ENCODE measurements at places on chromosomes 3 and 15.

- peak; percentile 39 for DNase-seq
Measured at GRCh38 chr3:51620543-51620942, 50.5 kb upstream of the TEX264 start.

GRCh38 chr3:61780455-61781228 lies 219.3 kb downstream of the PTPRG start:
- no peak for DNase-seq

DNA sequence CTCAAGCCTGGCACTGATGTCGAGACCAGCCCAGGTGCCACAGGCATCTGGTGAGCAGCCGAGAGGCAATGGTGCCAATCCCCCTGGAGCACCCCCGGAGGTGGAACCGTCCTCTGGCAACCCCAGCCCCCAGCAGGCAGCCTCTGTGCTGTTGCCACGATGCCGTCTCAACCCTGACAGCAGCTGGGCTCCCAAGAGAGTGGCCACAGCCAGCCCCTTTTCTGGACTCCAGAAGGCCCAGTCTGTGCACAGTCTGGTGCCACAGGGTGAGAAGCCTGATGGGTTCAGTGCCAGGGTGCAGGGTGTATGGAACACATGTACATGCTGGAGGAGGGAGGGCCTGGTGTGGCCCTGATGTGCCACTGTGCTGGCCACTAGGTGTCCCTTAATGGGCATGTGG lies 4.9 kb upstream of the JMJD7 start:
- DNase-seq: no peak

DNA sequence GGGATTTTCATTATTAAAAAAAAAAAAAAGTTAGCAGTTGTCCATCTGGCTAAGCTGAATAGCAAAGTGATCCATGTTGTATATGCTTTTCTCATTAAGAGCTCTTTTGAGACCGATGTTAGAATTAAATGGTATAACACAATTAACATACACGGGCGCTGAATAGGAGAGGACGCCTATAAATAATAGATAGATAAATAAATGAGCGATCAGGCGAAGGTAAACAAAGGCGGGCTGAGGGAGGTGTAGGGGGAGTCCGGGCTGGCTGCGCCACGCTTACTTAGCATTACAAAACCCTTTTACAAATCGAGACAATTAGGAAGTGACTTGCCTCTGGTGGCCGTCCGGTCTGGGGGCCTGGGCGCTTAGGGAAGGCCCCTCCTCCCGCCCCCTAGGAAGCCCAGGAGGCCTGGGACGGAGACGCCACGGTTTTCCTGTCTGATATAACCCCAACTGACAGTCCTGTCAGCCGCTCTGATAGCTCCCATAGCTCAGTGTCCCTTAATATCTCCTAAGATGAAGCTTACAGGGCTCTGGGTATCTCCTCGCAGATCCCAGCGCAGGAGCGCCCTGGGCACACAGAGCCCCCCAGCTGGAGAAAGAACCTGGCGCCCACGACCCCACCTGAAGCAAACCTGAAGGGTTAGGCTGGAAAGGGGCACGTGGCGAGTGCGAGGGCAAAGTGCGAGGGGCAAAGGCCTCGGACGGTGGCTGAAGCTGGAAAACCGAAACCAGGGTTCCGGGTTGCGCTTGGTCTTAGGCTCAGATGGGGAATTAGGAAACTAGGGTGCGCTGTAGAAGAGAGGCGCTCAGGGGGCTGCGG lies 3.6 kb downstream of the SOX14 start:
- DNase-seq: no peak

- DNase-seq: peak; percentile 68
Measured at GRCh38 chr3:8371960-8372463, 129.6 kb upstream of the LMCD1 start.

- no peak for DNase-seq
Measured at GRCh38 chr15:26191193-26191592, 328.1 kb upstream of the ATP10A start.

GRCh38 chr3:195110647-195111318 lies 160.2 kb downstream of the XXYLT1 start:
- peak; percentile 81 for DNase-seq

- DNase-seq: peak; percentile 48
Measured at GRCh38 chr3:57949785-57950615, 58.2 kb upstream of the FLNB start.

GRCh38 chr3:65439641-65440284 lies 599.0 kb downstream of the MAGI1 start:
- DNase-seq: peak; percentile 33

DNA sequence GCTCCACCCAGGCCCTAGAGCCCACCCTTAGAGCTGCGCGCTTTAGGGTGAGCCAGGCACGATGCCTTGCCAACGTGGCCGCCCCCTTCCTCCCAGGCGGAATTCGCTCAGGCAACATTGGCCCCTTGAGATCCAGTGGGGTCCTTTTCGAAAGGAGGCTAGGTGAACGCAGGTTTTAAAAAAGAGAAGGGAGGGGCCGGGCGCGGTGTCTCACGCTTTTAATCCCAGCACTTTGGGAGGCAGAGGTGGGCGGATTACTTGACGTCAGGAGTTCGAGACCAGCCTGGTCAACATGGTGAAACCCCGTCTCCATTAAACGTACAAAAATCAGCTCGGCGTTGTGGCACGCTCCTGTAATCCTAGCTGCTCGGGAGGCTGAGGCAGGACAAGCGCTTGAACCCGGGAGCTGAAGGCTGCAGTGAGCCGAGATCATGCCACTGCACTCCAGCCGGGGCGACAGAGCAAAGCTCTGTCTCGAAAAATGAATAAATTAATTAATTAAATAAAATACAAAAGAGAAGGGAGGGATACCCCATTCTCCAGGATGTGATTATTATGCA lies 984 bp upstream of the RPP25 start:
- no peak for DNase-seq

- no peak for DNase-seq
Measured at GRCh38 chr3:143658861-143659260, 189.4 kb downstream of the SLC9A9 start.

DNA sequence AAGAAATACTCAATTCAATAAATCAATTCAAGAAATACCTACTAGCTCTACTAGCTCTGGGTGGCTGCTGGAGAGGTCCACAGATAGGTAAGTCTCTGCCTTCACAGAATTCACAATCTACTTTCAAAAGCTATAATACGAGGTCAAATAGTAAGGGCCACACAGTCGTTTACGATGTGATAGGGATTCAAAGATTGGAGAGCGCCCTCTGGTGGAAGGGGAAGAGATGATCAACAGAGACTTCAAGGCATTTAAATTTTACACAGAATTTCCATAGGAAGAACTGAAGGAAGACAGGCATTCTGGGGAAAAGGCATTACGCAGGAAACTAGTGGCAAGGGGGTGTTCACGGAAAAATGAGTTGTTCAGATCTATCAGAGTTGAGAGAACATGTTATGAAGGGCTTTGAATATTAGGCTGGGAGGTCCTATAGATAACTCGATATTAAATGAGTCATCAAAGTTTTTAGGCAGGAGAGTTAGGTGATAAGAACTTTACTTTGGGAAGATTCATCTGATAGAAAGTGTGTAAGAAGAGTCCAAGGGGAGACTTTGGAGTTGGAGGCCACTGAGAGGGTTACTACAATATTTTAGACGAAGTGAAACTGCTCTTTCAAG lies 128.8 kb downstream of the FRMD5 start:
- DNase-seq: peak; percentile 89

GRCh38 chr15:50978580-50978979 lies 70.1 kb downstream of the AP4E1 start:
- no peak for DNase-seq

DNA sequence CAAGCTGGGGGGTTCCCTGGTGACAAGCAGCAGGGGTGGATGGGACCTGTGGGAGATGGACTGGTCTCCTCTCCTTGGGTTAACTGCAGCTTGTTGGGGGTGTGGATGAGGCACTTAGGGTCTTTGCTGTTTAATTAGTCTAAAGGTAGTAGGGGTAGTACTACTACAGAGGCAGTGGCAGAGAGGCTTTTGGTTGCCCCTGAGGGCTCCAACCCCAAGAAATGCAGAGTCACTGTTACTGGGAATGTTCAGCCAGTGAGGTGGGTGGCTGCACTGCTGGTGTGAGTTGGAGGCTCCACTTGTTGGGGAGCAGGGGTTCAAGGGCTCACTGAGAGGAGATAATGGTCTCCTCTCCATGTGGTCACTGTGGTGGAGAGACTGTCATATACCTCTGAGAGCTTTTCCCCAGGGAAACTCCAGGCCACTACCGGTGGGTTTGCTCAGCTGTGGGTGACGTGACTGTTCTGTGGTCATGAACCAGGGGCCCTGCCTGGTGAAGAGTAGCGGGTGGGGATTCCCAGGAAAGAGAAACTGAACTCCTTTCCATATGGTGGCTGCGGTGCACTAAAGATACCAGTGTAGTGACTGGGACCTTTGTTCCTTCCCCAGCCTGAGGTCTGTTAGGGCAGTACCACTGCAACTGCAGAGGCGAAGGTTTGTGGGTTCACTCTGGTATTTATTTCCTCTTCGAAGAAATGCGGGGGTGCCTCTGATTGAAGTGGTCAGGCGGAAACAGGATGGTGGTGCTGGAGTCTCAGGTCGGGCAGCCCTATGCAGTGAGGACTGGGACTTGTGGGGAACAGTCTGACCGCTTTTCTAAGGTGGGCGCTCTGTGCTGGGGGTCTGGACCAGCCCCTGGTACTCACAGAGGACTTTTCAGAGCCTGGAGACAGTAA lies 68.9 kb upstream of the TNFSF10 start:
- peak; percentile 76 for DNase-seq

DNA sequence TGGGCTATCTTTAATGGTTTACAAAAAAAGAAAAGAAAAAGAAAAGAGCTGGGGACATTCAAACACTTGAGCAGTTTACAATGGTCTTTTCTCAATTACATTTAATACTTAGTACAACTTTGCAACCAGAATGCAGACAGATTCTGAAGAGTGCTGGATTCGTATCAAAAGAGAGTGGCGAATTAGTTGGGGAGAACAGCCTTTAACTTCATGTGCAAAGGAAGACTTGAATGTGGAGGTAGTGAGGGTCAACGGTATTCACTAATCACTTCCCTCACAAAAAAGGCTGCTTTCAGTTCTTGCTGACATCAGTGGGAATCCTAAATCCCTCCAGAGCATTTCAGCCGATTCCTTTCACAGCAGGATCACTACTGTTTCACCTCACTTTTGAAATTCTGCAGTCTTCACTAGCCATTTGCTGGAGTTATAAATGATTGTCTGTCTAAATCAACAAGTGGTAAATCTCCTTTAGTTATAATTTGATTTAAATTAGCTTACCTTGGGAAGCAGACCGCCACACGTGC lies 323.0 kb upstream of the SEMA6D start:
- DNase-seq: no peak

DNA sequence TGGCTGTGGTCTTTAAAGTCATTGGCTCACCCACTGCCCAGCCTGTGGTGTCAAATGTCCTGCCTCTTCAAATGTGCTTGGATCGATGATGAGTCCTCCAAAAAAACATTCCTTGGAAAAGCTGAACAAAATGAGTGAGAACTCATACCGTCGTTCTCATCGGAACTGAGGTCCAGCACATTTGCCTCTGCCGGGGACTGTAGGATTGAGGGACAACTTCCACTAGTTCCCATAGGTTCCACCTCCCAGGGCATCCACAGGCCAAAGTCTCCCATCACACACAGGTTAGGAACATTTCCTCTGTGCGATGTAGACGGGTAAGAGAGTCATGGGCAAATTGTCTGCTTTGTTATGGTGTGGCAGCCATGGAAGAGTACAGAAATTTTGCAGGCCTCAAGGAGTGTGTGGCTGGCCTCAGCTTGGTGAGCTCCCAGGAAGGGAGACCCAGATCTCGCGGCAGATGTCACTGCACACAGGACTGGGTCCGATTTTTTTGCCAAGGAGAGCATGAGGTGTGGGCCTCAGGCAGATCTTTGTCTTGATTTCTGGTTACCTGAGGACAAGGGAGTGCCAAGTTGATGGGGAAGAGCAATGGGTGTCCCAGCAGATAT lies 115.7 kb downstream of the SNRPN start:
- DNase-seq: no peak

DNA sequence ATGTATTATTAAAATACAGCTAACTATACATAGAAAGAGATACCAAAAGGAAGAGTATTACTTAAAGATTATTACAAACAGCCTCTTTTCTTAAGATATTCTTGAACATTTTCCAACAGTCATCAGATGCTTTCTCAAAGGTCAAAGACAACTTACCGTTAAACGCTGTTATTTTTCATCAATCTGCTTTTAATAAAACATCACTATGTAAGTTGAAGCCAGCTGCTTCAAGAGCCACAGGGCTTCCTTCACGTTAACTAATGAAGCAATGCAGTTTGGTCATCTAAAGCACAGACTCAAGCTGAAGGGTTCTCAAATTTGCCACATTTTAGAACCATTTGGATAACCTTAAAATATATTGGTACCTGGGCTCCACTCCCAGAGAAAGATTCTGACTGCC lies 578.8 kb downstream of the ROBO2 start:
- no peak for DNase-seq

- DNase-seq: no peak
Measured at GRCh38 chr15:29840926-29841325, 18.7 kb upstream of the TJP1 start.

- DNase-seq: no peak
Measured at GRCh38 chr3:111617912-111618601, 22.9 kb upstream of the ZBED2 start.

DNA sequence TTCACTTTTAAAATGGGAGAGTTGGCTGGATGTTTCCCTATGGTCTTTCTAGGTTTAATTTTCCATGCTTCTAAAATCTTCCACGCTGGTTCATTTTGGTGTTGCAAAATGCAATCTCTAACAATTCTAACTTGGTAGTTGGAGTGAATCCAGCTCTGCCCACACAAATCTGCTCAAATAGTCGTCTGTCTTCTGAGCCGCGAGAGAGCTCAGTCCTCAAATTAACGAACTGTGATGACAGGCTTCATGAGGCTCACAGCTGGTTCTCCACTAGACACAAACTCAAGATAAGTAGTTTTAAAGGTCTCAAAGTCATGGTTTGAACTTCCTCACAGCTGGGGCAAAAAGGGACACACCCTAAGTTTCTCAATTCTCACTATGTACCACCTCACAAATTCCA lies 178.6 kb upstream of the LYSMD4 start:
- DNase-seq: peak; percentile 43

DNA sequence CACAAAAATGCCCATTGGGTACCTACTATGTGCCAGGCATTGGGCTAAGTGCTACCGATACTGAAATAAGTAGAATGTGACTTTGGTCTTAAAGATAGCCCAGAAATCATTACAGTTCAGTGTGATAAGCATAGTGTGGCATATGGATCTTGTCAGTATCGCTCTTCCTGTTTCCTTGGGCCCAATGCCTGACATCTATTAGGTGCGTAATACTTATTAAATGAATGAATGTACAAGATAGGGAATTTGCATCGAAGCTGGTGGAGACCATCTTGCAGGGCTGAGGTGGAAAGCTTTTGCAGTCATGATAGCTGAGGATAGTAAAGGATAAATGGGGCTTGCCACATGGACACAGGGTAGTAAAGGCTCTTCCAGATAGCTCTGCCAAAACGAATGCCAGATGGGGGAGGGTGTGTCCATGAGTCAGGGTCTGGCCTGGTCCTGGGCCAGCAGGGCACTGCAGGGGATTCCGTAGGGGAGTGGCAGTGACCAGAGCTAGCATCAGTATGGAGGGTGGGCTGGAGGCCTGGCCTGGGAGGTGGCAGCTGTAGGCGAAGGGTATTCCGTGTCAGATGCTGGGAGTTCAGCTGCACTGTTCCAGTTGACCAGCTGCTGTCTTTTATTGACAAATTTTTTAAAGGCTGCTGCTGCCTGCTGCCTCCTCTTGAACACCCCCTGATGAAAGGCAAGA lies 23.5 kb downstream of the TSEN2 start:
- DNase-seq: no peak

Data from hematopoietic multipotent progenitor cell treated with erythropoietin and hydrocortisone succinate and interleukin-3 and kit ligand, for 4 days (in vitro differentiated cells).